ENCODE measurements at places on chromosomes 6 and 20.

- peak; percentile 83 for DNase-seq
These were observed at the start of gene PABPC1L for GRCh38 chr20:44909872-44910689. Gene PABPC1L (plus strand): TSS chr20:44910060. CDS start chr20:44910144, 84 bp downstream.

GRCh38 chr6:141653590-141653989, 479.1 kb upstream of the GJE1 start:
- DNase-seq, result no peak

DNA sequence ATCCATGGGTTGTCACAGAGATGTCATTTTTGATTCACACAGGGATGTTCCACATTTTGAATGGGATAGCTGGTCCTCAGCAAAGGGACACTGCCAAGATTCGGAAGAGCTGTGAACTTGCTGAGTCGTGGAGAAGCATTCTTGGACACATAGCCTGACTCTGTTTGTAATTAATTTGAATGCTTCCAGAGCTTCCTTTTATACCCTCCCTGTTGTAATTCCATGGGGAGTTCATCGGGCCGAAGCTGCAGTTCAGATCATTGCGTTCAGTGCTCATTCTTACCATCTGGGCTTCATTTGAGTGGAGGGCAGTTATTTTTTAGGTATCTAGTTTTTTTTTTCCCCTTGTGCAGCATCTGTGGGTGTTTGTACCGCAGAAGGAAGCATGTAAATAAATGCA, 126.5 kb downstream of the SLC24A3 start:
- no peak for DNase-seq

DNA sequence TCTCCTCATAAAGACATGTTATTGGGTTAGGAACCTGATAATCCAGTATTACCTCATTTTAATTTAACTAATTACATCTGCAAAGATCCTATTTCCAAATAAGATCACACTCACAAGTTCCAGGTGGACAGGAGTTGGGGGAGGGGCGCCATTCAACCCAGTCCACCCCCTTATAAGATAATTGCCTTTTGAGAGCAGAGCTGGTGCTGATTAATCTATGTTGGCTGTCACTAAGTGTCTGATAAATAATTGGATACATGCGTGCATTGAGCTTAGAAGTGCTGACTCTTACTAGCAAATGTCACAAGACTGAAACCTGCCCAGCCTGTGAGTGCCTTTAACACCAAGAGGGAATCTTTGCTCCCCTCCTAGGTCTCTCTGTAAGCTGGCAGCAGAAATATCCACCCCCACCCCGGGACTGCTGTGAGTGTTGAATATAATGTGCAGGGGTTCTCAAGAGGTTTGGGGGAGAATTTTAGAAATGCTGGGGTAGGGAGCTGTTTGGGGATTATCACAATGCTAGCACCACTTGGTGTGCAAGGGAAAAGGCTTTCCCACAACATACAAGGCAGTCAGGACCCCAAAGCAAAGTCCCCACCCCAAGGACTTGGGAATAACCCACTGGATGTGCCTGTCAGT, 87.5 kb downstream of the ANKRD60 start:
- DNase-seq, result no peak

- DNase-seq, result no peak
These were observed 42.0 kb upstream of the MCHR2 start for GRCh38 chr6:100035873-100036653.

GRCh38 chr6:88785478-88785877, 177.9 kb downstream of the RNGTT start:
- DNase-seq, result no peak

DNA sequence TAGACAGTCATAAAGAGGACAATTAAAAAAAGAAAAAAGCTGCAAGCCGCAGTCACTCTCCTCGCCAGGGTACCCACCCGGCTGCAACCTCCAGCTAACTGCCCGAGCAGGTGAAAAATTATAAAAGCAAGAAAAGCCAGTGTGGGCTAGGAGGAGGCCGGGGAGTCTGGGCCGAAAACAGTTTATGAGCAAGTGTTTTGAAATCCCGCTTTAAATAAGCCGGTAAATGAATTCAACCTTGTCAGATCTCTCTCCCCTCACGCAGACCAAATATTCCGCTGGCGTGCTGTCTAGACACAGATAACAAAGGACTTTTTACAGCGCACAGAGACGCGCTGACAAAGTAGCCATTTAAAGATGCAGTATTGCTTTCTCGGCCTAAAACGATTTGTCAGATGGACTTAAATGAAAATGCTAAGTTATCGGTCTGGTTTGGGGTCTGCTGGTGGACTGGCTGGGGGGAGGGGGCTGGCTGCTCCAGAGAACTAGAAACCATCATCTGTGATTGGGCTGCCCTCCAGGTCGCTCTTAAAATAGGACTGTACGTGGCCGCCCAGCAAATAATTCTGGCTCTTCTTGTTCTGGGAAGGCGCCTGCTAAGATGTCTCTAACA, 24.6 kb downstream of the PMEPA1 start:
- no peak for DNase-seq

DNA sequence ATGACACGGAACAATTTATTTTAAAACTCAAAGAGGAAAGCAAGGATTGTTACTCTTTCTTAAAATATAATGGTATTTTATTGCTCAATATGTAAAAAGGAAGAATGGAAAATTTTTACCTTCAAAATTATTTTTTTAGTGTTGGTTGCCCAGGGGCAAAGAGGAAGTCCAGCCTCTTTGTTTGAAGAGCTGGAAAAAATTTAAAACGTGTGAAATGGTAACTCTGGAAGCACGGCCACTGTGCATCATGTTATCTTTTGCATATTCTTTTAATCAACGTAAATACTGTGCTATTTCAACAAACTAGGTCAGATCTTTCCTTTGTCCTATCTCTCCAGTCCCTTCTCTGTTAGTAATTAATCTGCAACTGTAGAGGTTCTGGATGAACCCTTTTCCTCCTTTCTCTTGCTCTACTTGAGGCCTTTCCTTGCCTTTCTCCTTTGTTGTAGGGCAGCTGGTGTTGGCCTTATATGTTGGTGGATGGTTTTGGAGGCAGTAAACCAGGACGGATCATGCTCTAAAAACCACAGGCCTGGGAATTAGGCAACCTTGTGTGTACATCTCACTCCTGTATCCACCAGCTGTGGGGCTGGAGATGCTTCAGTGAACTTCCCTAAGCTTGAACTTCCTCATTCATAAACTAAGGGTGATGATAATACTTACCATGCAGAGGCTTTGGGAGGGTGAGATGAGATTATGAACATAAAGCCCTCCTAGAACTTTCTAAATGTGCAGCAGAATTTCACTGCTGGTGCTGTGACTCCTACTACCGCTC, 143.3 kb downstream of the PRL start:
- no peak for DNase-seq

GRCh38 chr20:47334022-47334551, 22.4 kb downstream of the ZMYND8 start:
- DNase-seq, result no peak

- DNase-seq, result no peak
These were observed 57.0 kb downstream of the TNFAIP3 start for GRCh38 chr6:137923866-137924653.

- no peak for DNase-seq
These were observed 96.9 kb downstream of the PRSS35 start for GRCh38 chr6:83609248-83609647.
